ENCODE measurements at places on chromosomes 6 and 20.

DNA sequence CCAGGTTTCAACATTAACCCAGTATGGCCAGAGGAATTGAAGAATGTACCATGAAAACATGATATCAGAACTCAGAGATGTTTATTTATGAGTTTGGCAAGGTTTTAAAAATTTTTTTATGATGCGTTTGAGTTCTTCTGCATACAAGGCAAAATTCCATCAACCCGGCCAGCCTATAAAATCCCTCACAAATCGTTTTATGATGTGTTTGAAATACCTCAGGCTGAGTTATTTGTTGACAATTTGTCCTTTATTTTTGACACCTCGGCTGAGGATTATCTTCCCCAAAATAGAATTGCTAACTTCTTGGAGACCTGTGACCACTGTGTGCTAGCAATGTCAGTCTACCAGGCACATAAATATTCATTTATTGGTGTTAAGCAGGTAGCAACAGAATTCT is 91.9 kb upstream of the SLC24A3 start:
- no peak for DNase-seq

DNA sequence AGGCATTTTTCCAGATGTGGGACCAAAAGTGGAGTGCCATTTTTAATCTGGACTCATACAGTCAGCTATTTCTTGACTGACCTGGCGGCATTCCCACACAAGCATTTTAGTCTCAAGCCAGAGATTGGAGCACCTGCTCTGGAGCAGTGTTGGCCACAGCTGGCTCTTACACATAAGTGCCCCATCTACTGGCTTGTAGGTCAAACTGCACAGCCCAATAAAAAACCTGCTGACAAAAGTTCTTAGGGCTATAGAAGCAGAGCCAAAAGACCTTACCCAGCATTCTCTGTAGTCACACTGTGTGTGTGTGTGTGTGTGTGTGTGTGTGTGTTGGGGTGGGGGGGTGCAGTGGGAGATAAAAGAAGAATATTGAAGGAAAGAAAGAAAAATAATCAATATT is 38.6 kb upstream of the SENP6 start:
- no peak for DNase-seq

DNA sequence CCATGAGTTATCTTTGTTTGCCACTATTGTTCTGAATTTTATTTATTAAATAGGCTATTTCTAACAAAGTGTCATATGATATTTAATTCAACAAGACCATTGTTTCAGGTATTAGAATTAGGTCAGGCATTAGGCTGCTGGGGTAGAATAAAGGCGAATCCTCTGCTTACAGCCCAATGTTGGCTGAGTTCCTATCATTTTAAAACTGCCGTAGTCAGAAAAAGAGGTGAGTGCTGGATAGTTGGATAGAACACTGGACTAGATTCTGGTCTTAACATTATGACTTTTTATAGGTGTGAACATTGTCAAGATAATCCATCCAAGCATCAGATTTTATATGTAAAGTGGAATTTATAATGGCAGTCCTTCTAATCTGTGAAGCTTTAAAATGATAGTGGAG is 6.3 kb downstream of the RIMS1 start:
- no peak for DNase-seq

GRCh38 chr20:50865591-50865990 is 65.6 kb downstream of the ADNP start:
- no peak for DNase-seq

- no peak for DNase-seq
These were observed 71.9 kb downstream of the EYA4 start for GRCh38 chr6:133313068-133313467.

GRCh38 chr20:44701118-44701857 is 13.9 kb upstream of the CCN5 start:
- DNase-seq: no peak

DNA sequence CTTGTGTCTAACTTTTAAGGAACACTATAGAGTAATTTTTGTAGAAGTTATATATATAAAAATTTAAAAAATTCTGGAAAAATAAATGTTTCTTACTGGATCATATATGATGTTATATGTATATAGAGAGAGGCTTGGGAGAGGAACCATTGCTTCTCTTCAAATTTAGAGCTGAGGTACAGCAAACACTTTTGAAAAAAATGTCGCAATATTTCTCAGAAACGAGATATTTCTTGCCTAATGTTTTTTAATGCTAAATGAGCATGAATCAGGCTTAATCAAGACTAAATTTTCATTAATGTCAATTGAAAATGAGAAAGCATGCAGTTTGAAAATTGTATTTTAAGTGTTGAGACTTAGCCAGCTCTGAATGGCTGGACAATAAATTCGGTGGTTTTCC is 2.6 kb downstream of the PKIB start:
- DNase-seq: no peak

- peak; percentile 31 for DNase-seq
These were observed 234.2 kb downstream of the COL12A1 start for GRCh38 chr6:74971633-74972032.

- no peak for DNase-seq
These were observed 632.2 kb downstream of the HACE1 start for GRCh38 chr6:104227508-104227907.

- peak; percentile 81 for DNase-seq
These were observed 25.0 kb upstream of the ABT1 start for GRCh38 chr6:26571592-26572296.

DNA sequence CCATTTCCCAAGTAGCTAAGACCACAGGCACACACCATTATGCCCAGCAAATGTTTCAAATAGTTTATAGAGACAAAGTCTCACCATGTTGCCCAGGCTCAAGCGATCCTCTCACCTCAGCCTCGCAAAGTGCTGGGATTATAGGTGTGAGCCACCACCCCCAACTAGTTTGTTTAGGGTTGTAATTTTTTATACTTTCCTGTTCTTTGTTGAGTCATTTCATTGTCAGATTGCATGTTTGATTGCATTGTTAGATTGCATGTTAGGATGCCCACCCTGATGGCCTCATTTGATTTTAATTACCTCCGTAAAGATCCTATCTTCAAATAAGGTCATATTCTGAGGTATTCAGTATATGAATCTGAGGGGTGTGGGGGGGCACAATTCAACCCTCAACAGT is 73.3 kb upstream of the SASH1 start:
- no peak for DNase-seq

- no peak for DNase-seq
These were observed 68.2 kb downstream of the CCN2 start for GRCh38 chr6:131883016-131883415.

DNA sequence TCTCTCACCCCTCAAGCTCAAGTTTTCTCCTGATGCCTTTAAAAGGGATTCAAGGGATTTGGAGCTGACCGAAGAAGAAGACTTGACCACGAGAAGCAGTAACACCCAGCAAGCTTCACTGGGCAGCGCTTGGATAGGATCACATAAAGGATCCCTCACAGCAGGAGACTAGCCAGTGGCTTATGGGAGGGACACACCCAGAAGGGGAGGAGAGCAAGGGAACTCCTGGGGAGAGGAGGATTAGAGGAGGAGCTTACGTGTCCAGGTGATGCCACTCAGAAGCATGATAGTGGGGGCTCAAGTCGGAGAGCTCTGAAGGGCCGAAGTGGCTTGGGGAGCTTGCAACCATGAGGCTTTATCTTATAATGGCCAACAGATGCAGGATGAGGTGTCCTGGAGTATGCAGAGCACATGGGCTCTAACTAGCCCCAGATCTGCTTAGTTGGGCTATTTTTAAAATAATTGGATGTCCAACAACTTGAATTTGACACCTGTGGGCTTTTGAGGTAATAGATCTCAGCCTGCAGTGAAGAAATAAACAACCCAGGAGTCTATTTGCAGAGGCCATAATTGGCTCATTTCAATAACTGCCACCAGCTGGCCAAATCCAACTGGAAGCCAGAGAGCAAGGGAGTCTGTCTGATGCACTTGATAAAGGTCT is 137.9 kb upstream of the EXOC2 start:
- no peak for DNase-seq

DNA sequence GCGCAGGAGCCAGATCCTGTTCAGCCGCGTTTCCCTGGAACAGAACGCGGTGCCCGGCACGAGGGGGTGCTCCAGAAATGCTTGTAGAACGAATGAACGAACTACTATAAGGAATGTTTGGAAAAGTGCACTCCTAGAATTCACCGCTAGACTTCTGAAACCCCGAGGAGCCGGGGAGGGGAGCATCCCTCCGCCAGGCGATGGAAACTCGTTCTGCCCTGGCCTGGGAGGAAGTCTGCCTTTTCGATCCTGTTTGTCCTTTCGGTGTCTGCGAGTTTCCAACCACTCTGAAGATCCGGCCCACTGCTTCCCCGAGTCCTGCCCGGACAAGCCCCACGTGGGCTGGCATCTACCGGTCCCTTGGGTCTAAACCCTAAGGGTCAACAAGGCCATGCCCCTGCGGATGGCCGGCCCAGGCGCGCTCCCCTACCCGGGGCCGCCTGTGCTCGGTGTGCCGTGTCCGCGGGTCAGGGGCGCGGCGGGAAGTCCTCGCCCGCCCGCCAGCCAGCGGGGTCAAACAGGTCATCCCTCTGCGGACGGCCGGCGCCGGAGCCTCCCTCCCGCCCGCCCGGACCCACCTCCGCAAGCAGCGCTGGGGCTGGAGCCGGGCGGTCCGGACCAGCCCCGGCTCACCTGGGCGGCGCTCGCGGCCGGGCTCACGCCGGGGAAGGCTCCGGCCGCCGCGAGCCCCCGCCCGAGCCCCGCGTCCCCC is 526 bp downstream of the SULF2 start:
- no peak for DNase-seq

- DNase-seq: no peak
These were observed 45.9 kb upstream of the RALY start for GRCh38 chr20:33947709-33948295.

DNA sequence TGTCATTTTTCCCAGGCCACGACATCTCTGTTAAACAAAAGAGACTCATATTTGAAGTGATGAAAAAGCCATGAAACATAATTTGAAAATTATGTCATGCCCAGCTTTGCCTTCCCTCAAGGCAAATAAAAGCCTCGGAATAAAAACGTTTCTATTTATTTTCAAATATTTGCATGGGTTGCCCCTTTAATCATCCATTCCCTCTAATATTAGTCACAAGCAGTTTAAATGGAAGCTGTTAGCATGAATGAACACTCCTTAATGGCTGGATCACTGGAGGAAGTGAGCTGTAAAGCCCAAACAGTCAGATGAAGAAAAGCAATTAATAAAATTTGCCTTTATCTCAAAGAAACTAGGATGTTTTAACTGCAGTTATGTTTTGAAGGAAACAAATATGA is 69.3 kb upstream of the STMND1 start:
- DNase-seq: no peak

- DNase-seq: no peak
These were observed 13.2 kb upstream of the RNF8 start for GRCh38 chr6:37340639-37340943.

GRCh38 chr20:44069203-44070011 is 117.6 kb downstream of the JPH2 start:
- no peak for DNase-seq

DNA sequence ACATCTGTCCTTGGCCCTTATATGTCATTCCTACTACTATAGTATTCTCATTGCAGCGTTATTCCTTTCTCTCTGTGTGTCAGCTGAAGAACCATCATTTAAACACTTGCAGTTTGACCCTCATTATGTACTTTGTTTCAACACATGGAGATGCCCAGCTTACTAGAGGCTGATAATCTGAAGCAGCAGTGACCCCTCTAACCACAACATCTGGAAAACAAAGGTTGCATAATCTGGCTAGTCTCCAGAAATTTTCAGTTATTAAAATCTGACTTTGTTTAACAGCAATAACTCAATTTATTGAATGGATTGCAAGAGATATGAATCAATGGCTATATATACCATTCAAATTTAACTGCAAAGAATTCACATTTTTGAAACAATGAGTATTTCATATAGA is 6.6 kb upstream of the PHIP start:
- no peak for DNase-seq

- no peak for DNase-seq
These were observed 60.0 kb downstream of the MKKS start for GRCh38 chr20:10374036-10374435.

DNA sequence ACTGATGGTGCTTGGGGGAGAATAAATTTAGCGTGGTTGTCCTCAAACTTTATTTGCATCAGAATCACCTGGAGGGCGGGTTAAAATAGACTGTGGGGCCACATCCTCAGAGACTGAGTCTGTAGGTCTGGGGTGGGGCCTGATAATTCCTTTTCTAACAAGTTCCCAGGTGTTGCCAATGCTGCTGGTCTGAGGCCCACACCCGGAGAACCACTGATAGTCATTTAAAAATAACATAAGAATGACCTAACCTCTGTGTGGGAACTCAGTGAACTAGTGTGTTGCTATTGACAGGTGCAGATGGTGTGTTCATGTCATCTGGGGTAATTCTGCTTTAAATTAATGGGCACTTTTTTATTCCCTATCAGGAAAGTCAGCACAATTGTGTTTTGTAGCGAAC is 64.8 kb downstream of the RTN4IP1 start:
- DNase-seq: no peak

DNA sequence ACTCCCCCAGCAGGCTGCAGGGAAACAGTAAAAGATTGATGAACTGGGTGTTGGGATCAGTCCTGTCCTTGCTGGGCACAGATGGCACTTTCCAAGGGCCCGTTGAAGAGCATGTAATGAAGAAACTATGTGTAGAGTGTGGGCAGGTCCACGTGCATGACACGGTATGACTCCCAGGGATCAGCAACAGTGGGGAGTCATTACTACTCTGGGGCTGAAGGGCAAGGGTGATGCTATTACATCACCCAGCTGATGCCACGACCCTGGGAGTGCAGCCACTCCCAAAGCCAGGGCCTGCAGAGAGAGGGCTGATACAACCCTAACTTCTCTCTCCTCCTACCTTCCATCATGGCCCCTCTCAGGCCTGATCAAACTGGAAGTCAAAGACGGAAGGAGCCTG is 20.1 kb downstream of the KCNK17 start:
- DNase-seq: no peak

DNA sequence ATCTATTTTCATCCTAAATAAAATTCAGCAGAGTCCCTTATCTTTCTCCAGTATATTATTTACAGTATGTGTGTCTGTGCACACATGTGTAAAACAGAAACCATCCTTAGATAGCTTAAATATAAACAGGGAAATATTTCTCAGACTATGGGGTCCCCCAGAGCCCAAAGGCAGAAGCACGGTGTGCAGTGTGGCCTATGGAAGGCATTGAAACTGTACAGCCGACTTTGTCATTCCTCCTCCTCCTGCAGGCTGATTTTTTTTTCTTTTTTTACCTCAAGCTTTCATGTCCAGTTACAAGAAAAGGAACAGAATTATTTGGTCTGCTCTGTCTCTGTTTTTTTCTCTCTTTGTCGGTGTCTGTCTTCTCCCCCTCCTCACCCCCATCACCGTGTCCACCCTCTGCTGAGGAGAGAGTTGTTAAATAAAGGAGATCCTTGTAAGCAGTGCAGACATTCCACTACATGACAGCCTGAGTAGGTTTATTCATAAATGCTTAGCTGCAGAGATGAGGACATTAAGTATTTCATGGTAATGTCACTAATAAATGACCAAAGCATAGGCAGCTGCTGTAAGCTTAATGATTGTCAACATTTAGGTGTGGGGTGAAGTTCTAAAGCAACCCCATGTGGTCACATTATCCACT is 31.8 kb upstream of the SLC35D3 start:
- DNase-seq: no peak

GRCh38 chr6:12030993-12031550 is 19.0 kb downstream of the HIVEP1 start:
- no peak for DNase-seq

All from fibroblast of skin of left quadriceps (primary cell).